Pancreas (tissue), 10 donors: ENCODE measurements at places on chromosomes 7 and 10. TPM values are rescaled to one million over a fixed set of nuclear protein-coding genes. Genes with fewer than 3 reads are reported as not detected.

TEX47 gene
- polyA plus RNA-seq: not detected

CLEC5A gene
- 0.30 TPM for polyA plus RNA-seq

KCNK18 gene
- polyA plus RNA-seq: not detected

GRCh38 chr7:76512941-76513816 lies 2.8 kb downstream of the UPK3B start:
- no peaks in the 10 kb centered on the region for H3K4me1 ChIP-seq
- H3K4me3 ChIP-seq: no peak overlapping the region
- H3K27ac ChIP-seq: no peak overlapping the region
- no peaks in the 10 kb centered on the region for H3K36me3 ChIP-seq

DNA sequence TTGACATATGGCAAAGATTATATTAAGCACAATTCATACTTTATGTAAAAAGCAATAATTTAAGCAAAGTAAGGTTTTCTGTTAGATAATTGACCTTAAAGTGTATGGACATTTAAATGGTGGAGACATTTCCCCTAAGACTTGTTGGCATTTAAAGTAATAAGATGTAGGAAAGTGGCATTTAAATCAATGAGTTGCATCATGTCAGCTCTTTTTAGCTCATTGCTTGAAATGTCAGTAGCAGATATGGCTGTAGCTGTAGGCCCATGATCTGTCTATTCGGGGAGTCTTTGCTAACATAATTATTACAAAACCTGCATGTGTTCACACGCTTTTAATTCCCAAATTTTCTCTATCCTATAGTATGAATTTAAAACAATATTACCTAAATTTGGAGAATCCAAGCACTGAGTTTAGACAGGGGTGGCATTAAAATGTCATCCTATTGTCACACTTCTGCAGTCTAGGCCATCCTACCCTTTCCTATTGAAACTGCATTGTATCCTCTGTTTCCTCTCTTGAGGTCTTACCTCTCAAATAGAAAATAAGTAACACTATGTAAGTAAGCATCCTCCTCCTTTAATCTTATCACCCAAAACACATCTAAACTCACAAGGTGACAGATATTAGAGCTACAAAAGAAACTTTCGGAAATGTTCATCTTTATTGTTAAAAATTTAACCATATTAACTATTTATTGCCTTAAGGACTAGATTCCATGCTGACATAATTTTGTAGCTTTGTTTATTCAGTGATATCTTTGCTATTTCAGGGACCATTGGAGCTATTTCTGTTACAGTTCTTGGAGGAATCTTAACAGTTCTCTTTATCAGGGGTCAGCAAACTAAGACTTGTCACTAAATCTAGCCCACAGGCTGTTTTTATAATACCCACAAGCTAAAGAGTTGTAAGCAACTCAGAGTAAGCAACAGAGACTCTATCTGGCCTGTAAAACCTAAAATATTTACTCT lies 91.2 kb downstream of the LCOR start:
- peaks cover 11% of the 10 kb centered on the region for H3K4me1 ChIP-seq
- H3K4me3 ChIP-seq: no peak overlapping the region
- H3K27ac ChIP-seq: no peak overlapping the region
- no peaks in the 10 kb centered on the region for H3K27me3 ChIP-seq
- no peaks in the 10 kb centered on the region for H3K36me3 ChIP-seq

GRCh38 chr7:133315332-133316040 lies 62.6 kb downstream of the EXOC4 start:
- no peak overlapping the region for H3K27ac ChIP-seq
- no peaks in the 10 kb centered on the region for H3K27me3 ChIP-seq
- no peak for DNase-seq
- H3K4me1 ChIP-seq: peaks cover 8% of the 10 kb centered on the region

DNA sequence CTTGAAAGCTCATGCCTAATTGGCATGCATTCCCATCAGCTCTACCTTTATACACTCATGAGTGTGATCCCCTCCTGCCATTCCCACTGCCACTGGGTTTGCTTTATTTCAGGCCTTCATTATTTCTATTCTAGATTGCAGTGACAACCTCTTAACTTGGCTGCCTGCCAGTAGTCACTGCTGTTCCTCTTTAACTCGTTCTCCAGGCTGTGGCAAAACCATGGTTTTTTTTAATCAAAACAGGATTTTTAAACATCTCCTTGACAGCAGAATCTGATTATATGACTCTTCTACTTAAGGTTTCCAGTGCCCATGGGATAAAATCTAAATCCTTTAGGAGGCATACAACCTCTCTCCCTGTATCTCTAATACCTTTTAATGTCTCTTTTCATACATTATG lies 223.7 kb upstream of the PCDH15 start:
- no peaks in the 10 kb centered on the region for H3K4me1 ChIP-seq
- no peak overlapping the region for H3K4me3 ChIP-seq
- H3K27ac ChIP-seq: no peak overlapping the region
- H3K27me3 ChIP-seq: no peaks in the 10 kb centered on the region
- DNase-seq: no peak

DNA sequence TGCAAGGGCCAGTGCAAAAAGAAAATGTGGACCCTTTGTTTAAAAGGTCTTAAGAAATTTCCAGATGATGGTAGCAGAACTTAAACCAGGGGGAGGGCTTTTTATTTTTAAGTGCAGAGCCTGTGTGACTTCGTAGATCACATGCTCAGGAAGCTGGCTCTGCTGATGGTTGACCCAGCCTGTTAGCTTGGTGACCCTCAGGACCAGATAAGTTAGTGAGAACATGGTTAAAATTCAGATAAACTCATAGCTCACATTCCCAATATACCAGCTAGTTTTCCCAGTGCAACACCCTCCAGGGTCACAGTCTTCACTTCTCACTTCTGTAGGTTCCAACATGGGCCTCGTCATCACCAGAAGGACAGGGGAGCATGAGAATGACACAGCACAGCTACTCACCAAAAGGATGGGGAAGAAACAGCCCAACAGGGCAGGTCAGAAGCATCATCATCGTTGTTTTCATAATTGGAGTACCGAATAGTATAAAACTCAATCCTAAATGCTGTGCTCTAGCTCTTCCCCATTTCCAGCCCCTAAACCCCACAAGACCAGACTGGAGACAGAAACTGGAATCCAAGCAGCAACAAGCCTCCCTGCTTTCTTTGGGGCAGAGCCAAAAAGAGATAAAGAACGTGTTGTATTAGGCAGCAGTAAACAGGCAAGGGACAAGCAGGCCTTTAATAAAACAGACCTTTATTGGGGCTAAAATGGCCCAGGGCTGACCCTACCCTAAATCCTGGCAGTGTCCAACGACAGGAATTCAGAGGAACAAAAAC lies 102.2 kb upstream of the ANKRD1 start:
- DNase-seq: no peak
- no peaks in the 10 kb centered on the region for H3K27me3 ChIP-seq
- no peaks in the 10 kb centered on the region for H3K4me1 ChIP-seq
- no peaks in the 10 kb centered on the region for H3K36me3 ChIP-seq
- no peak overlapping the region for H3K27ac ChIP-seq

DNA sequence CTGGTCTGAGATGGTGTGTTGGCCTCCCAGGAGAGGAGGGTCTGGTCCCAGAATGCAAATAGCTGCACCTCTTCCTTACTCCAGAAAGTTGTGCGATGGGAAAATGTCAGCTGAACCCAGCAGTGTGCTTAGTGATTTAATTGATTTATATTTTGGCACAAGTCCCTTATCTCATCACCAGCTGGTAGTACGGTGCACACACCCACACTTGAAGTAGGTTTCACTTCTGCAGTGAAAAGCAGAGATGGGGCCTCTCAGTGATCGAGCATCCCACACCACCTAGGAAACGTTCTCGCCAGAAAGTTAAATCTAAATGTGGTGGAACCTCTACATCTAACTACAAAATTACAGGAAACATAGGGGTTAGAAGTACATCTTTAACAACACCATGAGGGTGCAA lies 80.4 kb downstream of the UBE3C start:
- no peak overlapping the region for H3K27ac ChIP-seq
- no peaks in the 10 kb centered on the region for H3K27me3 ChIP-seq
- H3K36me3 ChIP-seq: peaks cover 17% of the 10 kb centered on the region
- no peaks in the 10 kb centered on the region for H3K4me1 ChIP-seq
- no peak overlapping the region for H3K4me3 ChIP-seq

DNA sequence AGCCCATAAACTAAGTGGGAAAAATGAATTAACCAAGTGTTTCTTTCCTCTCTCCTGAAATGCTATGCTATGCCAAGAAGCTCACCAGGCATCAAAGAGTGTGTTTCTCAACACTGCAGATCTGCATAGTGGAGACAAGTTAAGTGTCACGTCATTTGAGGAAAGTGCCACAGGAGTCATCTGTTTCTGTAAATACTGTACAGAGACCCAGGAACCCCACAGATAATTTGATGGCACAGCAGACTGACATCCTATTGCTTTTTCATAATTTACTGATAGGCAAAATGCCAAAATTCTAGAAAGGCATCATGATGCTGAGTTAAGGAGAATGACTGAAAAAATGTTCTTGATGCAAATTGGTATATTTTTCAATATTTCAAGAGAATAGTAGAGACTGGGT lies 124.3 kb downstream of the NRCAM start:
- no peaks in the 10 kb centered on the region for H3K36me3 ChIP-seq
- no peak overlapping the region for H3K4me3 ChIP-seq
- DNase-seq: no peak
- H3K27ac ChIP-seq: no peak overlapping the region

GRCh38 chr10:16520900-16521299 lies 779 bp downstream of the C1QL3 start:
- no peaks in the 10 kb centered on the region for H3K4me1 ChIP-seq
- H3K27ac ChIP-seq: no peak overlapping the region
- no peaks in the 10 kb centered on the region for H3K27me3 ChIP-seq
- H3K36me3 ChIP-seq: no peaks in the 10 kb centered on the region
- DNase-seq: peak; percentile 81
- peak overlapping the region; percentile 51 for H3K4me3 ChIP-seq
